Activated naive CD8-positive, alpha-beta T cell treated with anti-CD3 and anti-CD28 coated beads, Interleukin-2, amount 10 ng/mL, durations not matched to agents 7 days and 5 days (primary cell): ENCODE measurements at places on chromosomes 2 and 18.

DNA sequence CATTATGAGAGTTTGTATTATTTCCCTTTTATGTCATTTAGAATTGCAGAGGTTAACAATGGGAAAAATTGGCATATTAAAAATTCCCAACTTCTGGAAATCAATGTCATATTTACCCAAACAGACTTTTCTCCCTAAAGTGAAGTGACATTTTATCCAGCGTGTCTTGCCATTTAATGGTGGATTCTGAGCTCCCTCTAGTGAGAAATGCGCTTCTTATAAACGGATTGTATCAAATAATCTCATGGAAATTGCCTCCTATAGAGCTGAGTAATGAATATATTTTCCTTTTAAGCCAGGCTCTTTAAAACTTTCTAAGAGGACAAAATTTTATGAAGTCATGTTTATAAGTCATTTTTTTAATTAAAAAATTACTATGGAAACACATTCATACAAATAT is 5.7 kb upstream of the GCFC2 start:
- H3K4me1 ChIP-seq: no peaks in the 10 kb centered on the region
- no peaks in the 10 kb centered on the region for H3K36me3 ChIP-seq
- no peak overlapping the region for H3K4me3 ChIP-seq
- peaks cover 11% of the 10 kb centered on the region for H3K27me3 ChIP-seq
- H3K27ac ChIP-seq: no peak overlapping the region
- DNase-seq: no peak

GRCh38 chr18:2882201-2882600 is 35.4 kb downstream of the EMILIN2 start:
- peaks cover 19% of the 10 kb centered on the region for H3K4me1 ChIP-seq
- H3K27ac ChIP-seq: peak overlapping the region; percentile 76
- H3K27me3 ChIP-seq: peaks cover 2% of the 10 kb centered on the region
- no peak for DNase-seq

DNA sequence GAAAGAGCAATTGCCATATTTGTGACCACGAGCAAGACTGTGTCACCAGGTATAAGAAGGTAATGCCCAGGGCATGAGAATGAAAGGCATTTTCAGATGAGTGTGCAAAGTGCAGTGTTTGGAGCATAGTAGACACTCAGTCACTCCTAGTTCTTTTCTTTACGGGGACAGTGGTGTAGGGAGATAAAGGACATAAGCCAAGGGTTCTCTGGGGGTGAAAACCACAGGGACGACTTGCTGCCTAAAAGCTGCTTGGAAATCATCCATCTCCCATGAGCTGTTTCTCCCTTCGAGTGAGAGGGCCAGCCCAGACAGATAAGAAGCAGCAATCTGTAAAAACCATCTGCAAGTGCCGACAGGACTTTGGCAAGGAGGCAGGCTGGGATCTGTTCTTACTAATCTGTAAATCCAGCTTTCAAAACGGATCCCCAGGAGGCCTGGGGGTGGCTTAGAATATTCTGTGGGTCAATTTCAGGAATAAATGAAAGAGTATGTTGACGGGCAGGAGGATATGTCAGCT is 221.6 kb downstream of the LPIN1 start:
- H3K27me3 ChIP-seq: peaks cover 18% of the 10 kb centered on the region
- H3K27ac ChIP-seq: no peak overlapping the region
- H3K36me3 ChIP-seq: peaks cover 4% of the 10 kb centered on the region
- no peak overlapping the region for H3K4me3 ChIP-seq

DNA sequence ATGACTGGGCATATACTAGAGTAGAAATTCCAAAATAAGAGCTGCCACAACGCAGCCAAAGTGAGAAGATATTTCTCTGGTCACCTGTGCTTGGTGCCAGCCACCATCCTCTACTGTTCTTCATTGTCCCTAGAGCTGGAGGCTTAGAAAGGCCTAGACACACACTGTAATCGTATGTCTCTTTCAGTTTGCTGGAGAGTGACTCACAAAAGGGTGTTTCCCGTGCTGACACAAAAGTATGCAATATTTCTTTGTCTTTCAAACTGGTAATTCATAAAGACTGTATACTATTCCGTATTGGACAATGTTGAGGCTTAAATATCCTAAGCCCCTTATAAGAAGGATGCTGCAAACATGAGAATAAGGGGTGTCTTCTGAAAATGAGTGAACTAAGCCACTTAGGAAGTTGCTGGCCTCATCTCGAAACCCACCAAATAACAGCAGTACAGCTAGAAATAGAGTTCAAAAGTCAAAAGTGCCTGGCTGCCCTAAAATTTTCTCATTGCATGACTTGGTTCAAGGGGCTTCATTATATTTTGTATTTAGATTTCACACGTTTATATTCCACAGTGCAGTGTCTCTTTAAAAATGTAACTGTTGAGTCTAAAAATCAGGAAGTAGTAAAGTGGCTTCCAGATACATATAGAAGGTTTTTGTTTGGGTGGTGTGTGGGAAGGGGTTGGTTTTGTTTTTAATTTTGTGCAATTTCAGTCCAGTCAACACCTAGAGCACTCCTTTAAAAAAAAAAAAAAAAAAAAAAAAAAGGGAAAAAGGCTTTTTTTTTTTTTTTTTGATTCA is 601.1 kb downstream of the ARHGAP15 start:
- no peak for DNase-seq
- no peak overlapping the region for H3K4me3 ChIP-seq
- no peaks in the 10 kb centered on the region for H3K27me3 ChIP-seq
- H3K36me3 ChIP-seq: peaks cover 23% of the 10 kb centered on the region

GRCh38 chr2:69863298-69863697 is 30.5 kb upstream of the SNRNP27 start:
- H3K4me1 ChIP-seq: no peaks in the 10 kb centered on the region
- no peak overlapping the region for H3K27ac ChIP-seq
- no peaks in the 10 kb centered on the region for H3K27me3 ChIP-seq
- peaks cover 18% of the 10 kb centered on the region for H3K36me3 ChIP-seq
- no peak overlapping the region for H3K4me3 ChIP-seq
- no peak for DNase-seq

DNA sequence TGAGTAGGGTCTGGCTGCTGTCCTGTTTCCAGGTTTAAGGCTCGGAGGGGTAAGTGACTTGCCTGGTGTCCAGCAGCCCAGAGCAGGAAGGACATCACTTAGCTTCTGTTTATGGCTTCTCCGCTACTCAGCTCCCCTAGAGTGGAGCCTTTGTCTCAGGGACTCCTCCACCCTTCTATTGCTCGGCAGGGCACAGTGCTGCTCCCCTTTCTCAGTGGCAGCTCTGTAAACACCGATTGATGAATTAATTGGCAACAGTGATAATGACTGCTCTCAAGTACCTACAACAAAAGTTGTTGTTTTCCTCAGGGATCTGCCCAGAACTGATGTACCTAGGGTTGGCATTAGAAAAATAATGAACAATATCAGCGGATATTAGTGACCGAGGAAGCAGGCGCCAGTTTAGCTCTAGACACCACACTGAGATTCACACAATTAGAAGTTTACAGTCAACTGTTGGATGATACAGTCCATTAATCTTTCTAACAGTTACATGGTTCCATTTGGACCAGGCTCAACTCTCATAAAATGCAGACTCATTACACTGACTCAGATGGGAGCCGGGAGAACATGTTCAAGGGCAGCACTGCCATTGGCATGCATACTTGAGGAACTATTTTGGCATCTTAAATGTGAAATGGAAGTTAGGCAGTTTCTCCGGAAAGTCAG is 265.7 kb downstream of the MTX2 start:
- no peaks in the 10 kb centered on the region for H3K4me1 ChIP-seq
- DNase-seq: no peak
- no peak overlapping the region for H3K4me3 ChIP-seq
- no peaks in the 10 kb centered on the region for H3K36me3 ChIP-seq

DNA sequence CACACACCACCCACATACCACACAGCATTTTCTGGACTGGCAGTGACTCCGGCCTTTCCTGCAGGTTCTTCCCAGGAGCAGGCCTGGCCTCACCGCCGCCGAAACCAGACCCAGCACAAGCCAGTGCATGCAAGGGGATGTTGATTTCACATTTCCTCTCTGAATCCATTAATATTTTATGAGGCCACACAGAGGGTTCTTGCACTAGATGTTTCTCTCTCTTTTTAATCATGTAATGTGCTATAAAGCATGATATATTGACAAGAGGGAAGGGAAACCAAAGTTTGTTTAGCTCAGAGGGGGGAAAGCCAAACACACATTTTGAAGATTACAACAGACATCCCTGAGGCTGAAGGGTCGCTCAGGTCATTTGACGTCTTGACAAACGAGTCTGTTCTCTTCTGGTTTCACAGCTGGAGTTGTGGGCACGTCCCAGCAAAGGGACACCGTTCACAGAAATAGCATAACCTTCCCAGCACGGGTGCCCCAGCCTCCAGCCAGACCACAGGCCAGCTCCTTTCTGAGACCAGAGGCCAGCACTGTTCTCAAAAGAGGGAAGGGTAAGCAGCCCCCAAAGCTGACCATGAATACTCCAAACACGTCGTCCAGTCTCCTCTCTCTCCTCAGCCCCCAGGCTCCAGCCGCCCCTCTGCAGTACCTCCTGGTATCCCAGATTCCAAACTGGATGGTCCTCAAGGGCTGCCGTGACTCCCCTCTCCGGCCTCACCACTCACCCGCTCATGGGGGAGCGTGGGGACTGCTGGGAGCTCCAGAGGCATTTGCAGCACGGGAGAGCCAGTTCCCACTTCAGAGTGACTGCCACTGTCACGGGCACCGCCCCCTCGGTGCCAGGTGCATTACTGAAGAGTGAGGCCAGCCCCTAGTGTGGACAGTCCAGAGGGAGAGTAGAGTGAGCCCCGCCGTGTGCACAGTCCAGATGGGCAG is 340.3 kb upstream of the SALL3 start:
- H3K27ac ChIP-seq: no peak overlapping the region
- H3K27me3 ChIP-seq: peaks cover 2% of the 10 kb centered on the region
- DNase-seq: no peak
- peaks cover 2% of the 10 kb centered on the region for H3K4me1 ChIP-seq
- no peak overlapping the region for H3K4me3 ChIP-seq

- DNase-seq: no peak
- no peaks in the 10 kb centered on the region for H3K36me3 ChIP-seq
- no peak overlapping the region for H3K4me3 ChIP-seq
- no peaks in the 10 kb centered on the region for H3K27me3 ChIP-seq
- H3K4me1 ChIP-seq: no peaks in the 10 kb centered on the region
Measured at GRCh38 chr2:208488686-208489564, 82.3 kb downstream of the PTH2R start.

- H3K36me3 ChIP-seq: no peaks in the 10 kb centered on the region
- H3K27me3 ChIP-seq: no peaks in the 10 kb centered on the region
- H3K4me1 ChIP-seq: no peaks in the 10 kb centered on the region
- no peak for DNase-seq
Measured at GRCh38 chr2:60029566-60029883, 523.9 kb downstream of the BCL11A start.

DNA sequence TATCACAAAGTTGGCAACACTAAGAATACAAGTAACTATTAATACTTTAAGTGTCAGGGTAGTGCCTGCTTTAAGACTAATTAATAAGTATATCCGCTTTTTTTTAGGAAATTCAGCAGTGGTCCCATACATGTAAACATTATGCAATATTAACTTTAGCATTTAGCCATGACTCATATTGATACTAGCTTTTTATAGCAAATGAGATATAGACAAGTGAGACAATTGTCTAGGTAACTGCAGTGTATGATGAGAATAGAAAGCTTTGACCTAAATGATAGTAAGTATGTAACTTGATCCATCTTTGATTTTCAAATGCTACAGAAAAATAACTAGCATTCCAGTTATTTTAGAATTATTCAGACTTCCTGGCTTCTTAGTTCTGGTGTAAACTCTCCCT is 27.4 kb upstream of the VRK2 start:
- H3K4me1 ChIP-seq: peaks cover 5% of the 10 kb centered on the region
- peaks cover 7% of the 10 kb centered on the region for H3K36me3 ChIP-seq
- H3K4me3 ChIP-seq: no peak overlapping the region
- no peak for DNase-seq
- H3K27me3 ChIP-seq: no peaks in the 10 kb centered on the region
- H3K27ac ChIP-seq: no peak overlapping the region

DNA sequence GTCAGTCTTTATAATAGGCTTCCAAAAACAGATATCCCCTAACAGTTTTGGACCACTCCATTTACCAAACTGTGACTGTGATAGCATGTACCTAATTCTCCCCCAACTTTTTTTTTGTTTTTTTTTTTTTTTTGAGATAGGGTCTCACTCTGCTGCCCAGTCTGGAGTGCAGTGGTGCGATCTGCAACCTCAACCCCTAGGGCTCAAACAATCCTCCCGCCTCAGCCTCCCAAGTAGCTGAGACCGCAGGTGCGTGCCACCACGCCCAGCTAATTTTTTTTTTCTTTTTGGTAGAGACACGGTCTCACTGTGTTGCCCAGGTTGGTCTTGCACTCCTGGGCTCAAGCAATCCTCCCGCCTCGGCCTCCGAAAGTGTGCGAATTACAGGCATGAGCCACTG is 52.9 kb downstream of the REV1 start:
- H3K36me3 ChIP-seq: peaks cover 8% of the 10 kb centered on the region
- H3K27ac ChIP-seq: no peak overlapping the region
- H3K4me1 ChIP-seq: peaks cover 5% of the 10 kb centered on the region
- DNase-seq: no peak
- H3K4me3 ChIP-seq: no peak overlapping the region

DNA sequence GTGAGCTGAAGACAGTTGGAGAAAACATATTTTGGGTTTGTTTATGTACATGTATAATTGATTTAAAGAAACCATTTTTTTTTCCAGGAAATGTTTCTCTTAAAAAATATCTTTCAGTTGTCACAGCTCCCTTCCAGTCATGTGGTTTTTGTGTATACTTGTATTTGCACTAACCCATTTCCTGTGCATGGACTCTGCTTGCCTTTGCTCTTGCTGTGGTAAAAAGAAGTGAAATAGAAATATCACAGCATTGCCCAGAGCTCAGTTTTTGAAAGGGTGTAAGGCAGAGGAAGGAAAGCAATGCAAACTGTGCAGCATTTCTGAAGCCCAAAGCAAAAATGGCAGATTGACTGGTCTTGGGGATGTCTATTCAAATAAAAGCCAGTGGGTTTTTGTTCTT is 10.4 kb upstream of the DOCK10 start:
- H3K4me3 ChIP-seq: peak overlapping the region; percentile 62
- peaks cover 54% of the 10 kb centered on the region for H3K4me1 ChIP-seq
- peak overlapping the region; percentile 89 for H3K27ac ChIP-seq
- no peak for DNase-seq
- H3K27me3 ChIP-seq: no peaks in the 10 kb centered on the region

DNA sequence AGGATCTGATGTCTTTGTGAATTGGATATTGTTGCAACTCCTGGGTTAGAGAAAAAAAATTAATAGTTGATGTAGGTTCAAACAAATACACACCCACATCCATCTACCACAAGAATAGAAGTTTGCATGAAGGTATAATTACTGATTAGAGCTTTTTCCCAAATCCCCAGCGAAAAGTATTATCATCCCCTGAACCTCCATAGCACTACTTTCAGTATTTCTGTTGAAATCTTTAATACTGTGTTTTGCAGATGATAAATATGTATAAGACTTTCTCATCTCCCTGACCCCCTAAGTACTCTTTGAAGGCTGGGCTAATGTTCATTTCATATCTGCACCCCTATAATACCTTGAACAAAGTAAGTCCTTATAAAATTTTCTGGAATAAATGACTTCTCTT is 6.4 kb downstream of the FN1 start:
- peaks cover 62% of the 10 kb centered on the region for H3K27me3 ChIP-seq
- H3K4me1 ChIP-seq: no peaks in the 10 kb centered on the region
- H3K27ac ChIP-seq: no peak overlapping the region
- no peak for DNase-seq
- H3K4me3 ChIP-seq: no peak overlapping the region
